ENCODE measurements at places on chromosomes 16 and 17. TPM values are rescaled to one million over a fixed set of nuclear protein-coding genes. Genes with fewer than 3 reads are reported as not detected.

Gene ASGR1
- 5.0 TPM for total RNA-seq

Gene MGAT5B
- total RNA-seq, result 0.69 TPM

- peak; percentile 46 for DNase-seq
Observed at GRCh38 chr17:7156342-7156940, 22.7 kb downstream of the ASGR1 start.

Gene GNAO1
- total RNA-seq, result 12.7 TPM

- DNase-seq, result no peak
Observed at GRCh38 chr17:31269036-31269577, 27.9 kb downstream of the OMG start.

GRCh38 chr17:82414548-82415281 lies 3.4 kb upstream of the HEXD start:
- DNase-seq, result peak; percentile 67

All from mucosa of gallbladder (tissue), 1 donor.